ENCODE measurements at places on chromosomes 5 and 9.

DNA sequence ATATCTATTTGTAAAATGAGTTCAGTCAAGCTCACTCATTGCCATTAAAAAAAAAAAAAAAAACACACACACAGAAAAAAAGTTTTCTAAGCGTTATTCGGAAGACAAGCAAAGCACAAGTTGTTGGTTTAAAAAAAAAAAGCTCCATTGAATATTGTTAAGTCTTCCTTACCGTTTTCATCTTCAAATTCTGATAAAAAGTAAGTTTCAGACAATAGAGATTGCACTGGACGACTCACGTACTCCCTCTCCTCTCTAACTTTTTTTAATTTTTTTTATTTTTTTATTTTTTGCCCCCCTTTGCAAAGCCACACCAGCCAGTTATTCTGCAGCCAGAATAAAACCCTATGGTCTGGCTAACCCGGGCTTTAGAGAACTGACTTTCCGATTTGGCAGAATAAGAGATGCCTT is 544 bp downstream of the ADAMTS6 start:
- DNase-seq = no peak

DNA sequence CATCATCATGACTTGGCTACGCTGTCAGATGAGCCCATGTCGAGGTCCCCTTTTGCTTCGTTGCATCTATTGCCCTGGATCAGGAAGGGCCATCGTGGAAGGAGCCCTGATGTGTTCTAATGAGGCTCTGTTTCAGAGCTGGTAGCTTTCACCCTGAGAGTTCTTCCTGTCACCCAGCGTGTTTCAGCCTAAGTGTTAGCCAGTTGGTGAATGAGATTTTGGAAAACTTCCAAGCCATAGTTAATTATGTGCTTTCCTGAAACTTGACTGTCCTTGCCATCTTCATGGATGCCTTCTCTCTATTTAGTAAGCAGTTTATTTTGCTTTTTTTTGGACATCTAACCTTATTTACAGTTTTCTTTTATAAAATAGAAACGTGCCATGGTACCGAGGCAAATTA is 1695.4 kb upstream of the WWC1 start:
- no peak for DNase-seq

DNA sequence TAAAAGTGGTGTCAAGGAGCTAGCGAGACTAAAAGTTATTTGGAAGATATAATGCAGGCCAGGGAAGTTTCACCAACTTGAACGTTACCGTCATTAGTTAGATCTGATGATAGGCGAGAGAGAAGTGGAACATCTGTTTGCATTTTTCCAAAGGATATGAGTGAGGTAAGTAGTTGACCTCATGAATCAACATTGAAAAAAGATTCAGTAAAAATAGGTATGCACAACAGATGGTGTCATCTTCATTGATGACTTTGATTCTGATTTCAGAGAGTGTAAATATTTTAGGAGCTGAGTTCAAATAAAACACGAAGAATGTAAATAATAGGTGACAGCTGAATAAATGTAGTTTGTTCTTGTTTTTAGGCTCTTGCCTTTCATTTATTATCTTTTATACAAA is 998.9 kb upstream of the CDH6 start:
- DNase-seq = no peak

DNA sequence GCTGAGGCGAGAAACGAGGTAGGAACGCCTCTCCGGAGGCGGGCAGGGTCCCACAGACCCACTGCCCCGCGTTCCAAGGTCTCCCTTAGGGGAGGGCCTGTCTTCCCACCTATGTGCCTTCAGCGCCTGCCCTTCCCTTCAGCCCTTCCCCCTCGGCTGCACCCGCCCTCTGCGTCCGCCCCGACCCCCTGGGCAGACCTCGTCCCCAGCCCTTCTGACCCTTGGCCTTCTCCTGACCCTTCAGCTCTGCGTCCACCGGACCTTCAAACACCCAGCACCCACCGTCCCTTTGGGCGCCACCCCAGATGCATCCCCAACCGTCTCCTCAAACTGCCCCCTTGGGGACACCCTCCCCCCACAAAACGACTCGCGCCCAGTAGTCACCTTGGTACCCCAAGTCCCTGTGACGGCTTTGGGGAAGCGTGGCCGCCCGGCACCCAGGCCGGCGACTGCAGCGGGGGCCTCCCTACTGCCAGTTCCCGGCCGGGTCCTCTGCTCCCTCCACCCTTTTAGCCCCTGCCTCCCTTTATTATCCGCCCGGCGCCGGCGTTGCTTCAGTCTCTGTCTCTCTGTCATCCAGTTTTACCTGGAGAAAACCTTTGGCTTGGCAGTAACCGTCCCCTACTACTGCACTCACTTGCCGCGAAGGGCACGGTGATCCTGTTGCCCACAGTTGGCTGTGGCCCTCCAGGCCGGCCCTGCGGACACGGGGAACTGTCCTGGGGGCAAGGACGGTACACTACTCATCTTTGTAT is 421 bp downstream of the RUSC2 start:
- peak; percentile 21 for DNase-seq

DNA sequence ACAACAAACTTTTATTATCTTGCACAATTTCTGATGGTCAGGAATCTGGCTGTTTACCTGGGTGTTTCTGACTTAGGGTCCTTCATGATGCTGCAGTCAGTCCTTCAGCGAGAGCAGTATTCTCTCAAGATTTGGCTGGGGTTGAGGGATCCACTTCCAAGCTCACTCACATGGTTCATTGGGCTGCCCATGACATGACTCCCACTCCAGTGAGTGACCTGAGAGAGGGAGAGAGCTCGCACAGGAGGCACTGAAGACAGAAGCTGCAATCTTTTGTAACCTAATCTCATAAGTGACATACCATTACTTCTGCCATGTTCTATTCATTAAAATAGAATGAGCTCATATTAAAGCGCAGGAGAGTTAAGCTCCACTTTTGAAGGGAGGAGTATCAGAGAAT is 212.6 kb downstream of the SPATA31D1 start:
- DNase-seq = no peak

GRCh38 chr5:181223729-181224389 is 778 bp downstream of the TRIM41 start:
- no peak for DNase-seq

DNA sequence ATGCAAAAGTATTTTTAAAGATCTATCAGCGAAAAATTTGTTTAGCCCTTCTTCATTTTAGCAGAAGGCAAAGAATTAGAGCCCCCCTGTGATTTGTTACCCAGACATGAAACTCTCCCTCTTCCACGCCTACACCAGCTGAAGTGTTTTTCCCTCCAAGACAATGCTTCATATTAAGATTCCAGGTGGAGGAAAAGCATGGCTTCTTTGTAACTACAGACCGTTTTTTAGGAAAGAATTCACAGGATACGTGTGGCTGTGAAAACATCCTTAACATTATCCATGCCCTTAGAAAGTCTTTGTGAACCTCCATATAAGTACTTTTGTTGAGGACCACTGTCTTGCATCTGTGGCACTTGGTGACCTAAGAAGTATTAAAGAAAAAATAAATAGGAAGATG is 121.8 kb upstream of the MTAP start:
- no peak for DNase-seq

Measured in A172 (cell line).